ENCODE measurements at places on chromosomes 5 and 9.
A peak's percentile ranks its signal among the peaks of the same experiment; 100 is the strongest.

DNA sequence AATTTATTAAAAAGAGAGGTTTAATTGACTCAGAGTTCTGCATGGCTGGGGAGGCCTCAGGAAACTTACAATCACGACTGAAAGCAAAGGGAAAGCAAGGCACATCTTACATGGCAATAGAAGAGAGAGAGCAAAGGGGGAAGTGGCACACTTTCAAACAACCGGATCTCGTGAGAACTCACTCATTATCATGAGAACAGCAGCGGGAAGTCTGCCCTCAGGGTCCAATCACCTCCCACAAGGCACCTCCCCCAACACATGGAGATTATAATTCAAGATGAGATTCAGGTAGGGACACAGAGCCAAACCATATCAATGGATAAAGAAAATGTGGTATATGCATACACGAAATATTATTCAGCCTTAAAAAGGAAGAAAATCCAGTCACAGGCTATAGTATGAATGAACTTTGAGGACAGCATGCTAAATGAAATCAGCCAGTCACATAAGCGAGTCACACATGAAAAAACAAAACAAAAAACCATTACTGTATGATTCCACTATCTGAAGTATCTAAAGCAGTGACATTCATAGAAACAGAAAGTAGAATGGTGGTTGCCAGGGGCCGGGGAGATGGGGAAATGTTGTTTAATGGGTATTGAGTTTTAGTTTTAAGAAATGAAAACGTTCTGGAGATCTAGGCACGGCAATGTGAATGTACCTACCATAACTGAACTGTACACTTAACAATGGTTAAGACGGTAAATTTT, 83.4 kb upstream of the PCA3 start:
- H3K36me3 ChIP-seq = no peaks in the 10 kb centered on the region
- H3K27me3 ChIP-seq = peaks cover 2% of the 10 kb centered on the region
- peak overlapping the region; percentile 2 for H3K27ac ChIP-seq
- peak; percentile 42 for DNase-seq
- H3K4me3 ChIP-seq = no peak overlapping the region

- peaks cover 93% of the 10 kb centered on the region for H3K27me3 ChIP-seq
- peaks cover 9% of the 10 kb centered on the region for H3K36me3 ChIP-seq
Observed at GRCh38 chr9:1051584-1052275, 1.6 kb downstream of the DMRT2 start.

- no peak for DNase-seq
- H3K36me3 ChIP-seq = peaks cover 3% of the 10 kb centered on the region
- peak overlapping the region; percentile 56 for H3K27ac ChIP-seq
- H3K27me3 ChIP-seq = peaks cover 13% of the 10 kb centered on the region
- peak overlapping the region; percentile 45 for H3K4me3 ChIP-seq
- H3K4me1 ChIP-seq = peaks cover 23% of the 10 kb centered on the region
Observed at GRCh38 chr5:10762776-10763500, 1.9 kb upstream of the DAP start.

GRCh38 chr9:120542701-120543490, 37.1 kb downstream of the CDK5RAP2 start:
- no peak overlapping the region for H3K27ac ChIP-seq
- no peak for DNase-seq
- no peak overlapping the region for H3K4me3 ChIP-seq
- peaks cover 47% of the 10 kb centered on the region for H3K36me3 ChIP-seq
- no peaks in the 10 kb centered on the region for H3K27me3 ChIP-seq

GRCh38 chr5:178583279-178583678, 6.9 kb downstream of the COL23A1 start:
- H3K27me3 ChIP-seq = peaks cover 23% of the 10 kb centered on the region
- H3K4me3 ChIP-seq = no peak overlapping the region
- H3K27ac ChIP-seq = no peak overlapping the region
- no peaks in the 10 kb centered on the region for H3K36me3 ChIP-seq
- no peaks in the 10 kb centered on the region for H3K4me1 ChIP-seq

- no peaks in the 10 kb centered on the region for H3K36me3 ChIP-seq
- no peak within 1 kb of the TSS for H3K27ac ChIP-seq
- DNase-seq = no peak
- H3K27me3 ChIP-seq = peaks cover 9% of the 10 kb centered on the region
- peaks cover 4% of the 10 kb centered on the region for H3K4me1 ChIP-seq
- H3K4me3 ChIP-seq = no peak within 1 kb of the TSS
Observed at GRCh38 chr5:150661086-150661485, at the start of gene MYOZ3. TSS of gene MYOZ3 (plus strand) at chr5:150661251. CDS start at chr5:150662942, 1,691 bp downstream.

DNA sequence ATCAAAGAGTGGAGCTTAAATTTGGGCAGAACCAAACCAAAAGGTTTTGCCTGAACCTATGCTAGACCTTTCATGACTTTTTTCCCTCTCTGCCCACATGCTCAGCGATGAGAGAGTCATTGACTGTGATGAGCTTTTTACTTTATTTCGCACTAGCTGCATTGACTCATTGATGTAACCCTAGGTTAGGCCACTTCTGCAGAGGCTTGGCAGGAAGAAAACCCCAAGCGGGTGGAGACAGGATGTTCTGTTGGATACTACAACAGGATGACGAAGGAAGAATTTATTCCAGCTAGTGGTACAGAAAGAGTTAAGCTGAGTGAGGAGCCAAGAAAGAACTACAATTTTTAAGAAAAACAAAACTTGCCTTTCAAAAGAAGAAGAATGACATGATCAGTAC, 18.4 kb downstream of the AGXT2 start:
- no peak for DNase-seq
- H3K27me3 ChIP-seq = peaks cover 5% of the 10 kb centered on the region
- H3K4me3 ChIP-seq = no peak overlapping the region
- H3K27ac ChIP-seq = no peak overlapping the region
- no peaks in the 10 kb centered on the region for H3K36me3 ChIP-seq

DNA sequence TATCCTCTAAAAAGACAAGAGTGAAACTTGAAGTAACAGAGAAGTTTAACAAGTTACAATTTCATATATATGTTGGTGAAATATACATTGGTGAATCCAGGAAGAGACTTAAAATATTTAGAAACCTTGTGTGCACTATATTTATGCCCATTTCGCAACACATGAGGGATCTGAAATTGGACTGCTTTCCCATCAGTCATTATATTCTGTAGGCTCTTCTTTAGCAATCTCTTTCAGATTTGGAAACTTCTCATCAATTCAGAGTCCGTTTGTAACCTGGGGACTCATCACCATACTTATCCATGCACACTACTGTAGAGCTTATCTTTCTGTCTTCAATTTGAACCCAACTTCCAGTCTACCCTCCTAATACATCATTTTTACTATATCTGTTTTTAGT, 2.1 kb downstream of the ITGA1 start:
- DNase-seq = no peak
- H3K36me3 ChIP-seq = no peaks in the 10 kb centered on the region
- H3K4me3 ChIP-seq = no peak overlapping the region

- no peak for DNase-seq
- H3K27me3 ChIP-seq = no peaks in the 10 kb centered on the region
- H3K36me3 ChIP-seq = peaks cover 3% of the 10 kb centered on the region
Observed at GRCh38 chr9:6681957-6682501, 36.5 kb upstream of the GLDC start.

DNA sequence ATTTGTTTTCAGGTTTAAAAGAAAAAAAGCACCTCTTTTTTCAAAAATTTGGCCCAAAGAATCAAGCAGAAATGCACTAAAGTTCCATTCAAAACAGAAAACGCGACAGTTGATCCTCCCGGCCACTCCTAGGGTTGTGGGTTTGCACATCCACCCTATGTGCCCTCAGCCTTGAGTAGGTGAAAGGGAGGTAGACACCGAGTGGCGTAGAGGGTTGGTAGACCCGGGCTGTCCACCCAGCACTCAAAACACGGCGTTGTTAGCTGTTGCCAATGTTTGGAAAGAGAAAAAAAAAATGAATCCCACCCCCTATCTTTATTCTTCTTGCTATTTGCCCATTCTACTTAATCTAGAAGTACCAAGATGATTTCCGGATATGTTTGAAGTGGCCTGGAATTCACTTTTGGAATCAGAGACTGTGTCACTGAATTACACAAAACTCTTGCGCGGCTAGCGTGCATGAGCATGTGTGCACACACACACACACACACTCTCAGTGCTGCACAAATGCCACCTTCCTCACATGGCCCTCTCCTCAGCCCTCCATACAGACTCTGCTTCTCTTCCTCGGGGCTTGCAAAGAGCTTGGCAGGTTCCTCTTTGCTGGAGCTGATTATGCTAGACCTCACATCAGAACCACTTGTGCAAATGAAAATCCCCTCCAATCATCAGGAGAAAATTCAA, 110.2 kb upstream of the HAND1 start:
- no peaks in the 10 kb centered on the region for H3K36me3 ChIP-seq
- no peak for DNase-seq
- no peak overlapping the region for H3K27ac ChIP-seq
- H3K4me3 ChIP-seq = no peak overlapping the region
- H3K4me1 ChIP-seq = no peaks in the 10 kb centered on the region
- peaks cover 7% of the 10 kb centered on the region for H3K27me3 ChIP-seq

DNA sequence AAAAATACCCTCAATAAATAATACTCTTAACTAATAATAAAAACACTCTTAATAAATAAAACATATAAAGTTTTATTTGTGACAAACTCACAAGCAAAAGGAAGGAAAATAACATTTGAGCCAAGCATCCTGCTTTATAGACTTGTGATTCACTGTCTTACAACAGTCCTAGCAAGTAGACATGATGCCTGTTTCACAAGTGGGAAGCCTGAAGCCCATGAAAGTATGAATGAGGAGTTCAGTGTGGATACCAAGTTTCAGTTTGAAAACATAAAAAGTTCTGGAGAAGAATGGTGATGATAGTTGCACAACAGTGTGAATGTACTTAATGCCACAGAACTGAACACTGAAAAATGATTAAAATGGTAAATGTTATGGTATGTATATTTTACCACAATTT, 10.9 kb downstream of the HABP4 start:
- DNase-seq = no peak
- no peaks in the 10 kb centered on the region for H3K27me3 ChIP-seq
- H3K4me3 ChIP-seq = no peak overlapping the region
- peaks cover 10% of the 10 kb centered on the region for H3K36me3 ChIP-seq
- no peak overlapping the region for H3K27ac ChIP-seq

GRCh38 chr5:1119312-1119831, 7.5 kb upstream of the SLC12A7 start:
- H3K4me1 ChIP-seq = peaks cover 2% of the 10 kb centered on the region
- peaks cover 6% of the 10 kb centered on the region for H3K27me3 ChIP-seq
- no peak overlapping the region for H3K27ac ChIP-seq
- H3K36me3 ChIP-seq = no peaks in the 10 kb centered on the region
- no peak for DNase-seq

All from T-helper 2 cell treated with Interferon-gamma antibody and Interleukin-4, amounts not matched to agents 5 μg/mL and 100 μg/mL, for 36 hours (primary cell).